ENCODE measurements at places on chromosomes 12 and 14.

DNA sequence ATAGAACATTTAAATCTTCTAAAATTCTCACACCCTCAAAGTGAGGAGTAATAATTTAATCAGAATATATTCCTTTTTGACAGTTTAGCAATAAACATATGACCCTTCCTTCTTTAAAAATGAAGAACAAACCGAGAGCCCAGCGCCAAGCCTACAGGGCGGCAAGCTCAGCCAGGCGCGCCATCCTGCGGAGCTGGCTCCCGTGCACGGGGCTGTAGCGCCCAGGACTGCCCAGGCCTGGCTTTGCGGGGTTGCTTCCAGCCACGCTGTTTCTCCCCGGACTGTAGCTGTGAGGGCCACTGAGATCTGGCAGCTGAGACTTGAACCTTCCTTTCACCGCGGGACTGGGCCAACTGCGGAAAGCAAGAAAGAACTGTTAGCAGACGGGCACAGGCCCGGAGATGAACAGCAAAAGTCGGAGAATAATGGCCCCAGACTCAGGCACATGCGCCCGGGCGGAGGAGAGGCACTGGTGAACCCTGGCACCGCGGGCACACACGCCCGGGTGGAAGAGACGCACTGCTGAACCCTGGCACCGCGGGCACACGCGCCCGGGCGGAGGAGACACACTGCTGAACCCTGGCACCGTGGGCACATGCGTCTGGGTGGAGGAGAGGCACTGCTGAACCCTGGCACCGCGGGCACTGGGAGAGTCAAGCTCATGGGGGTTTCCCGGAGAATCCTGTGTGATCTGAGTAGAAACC, 16.6 kb downstream of the PGAM5 start:
- ATAC-seq, result no peak

- ATAC-seq, result no peak
Measured at GRCh38 chr12:52521175-52521567, 977 bp upstream of the KRT5 start.

DNA sequence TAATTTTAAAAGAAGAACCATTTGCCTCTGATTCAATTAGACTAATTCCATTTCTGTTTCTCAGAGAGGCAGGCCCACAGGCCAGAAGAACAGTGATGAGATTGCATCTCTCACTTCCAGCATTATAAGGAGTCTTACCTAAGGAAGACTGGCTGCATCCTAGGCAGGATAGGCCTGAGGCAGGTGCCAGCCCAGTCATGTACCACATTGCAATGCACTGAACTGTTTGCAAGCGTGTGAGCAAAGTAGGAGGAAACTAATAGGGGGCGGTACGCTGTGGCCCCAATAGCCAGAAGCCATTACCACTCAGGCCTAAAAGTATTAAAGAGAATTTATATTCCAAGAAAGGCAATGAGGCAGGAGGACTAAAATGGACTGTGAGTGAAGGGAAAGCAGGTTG, 12.1 kb upstream of the CNIH1 start:
- no peak for ATAC-seq

- ATAC-seq, result no peak
Measured at GRCh38 chr14:36619853-36620252, 37.4 kb upstream of the NKX2-8 start.

DNA sequence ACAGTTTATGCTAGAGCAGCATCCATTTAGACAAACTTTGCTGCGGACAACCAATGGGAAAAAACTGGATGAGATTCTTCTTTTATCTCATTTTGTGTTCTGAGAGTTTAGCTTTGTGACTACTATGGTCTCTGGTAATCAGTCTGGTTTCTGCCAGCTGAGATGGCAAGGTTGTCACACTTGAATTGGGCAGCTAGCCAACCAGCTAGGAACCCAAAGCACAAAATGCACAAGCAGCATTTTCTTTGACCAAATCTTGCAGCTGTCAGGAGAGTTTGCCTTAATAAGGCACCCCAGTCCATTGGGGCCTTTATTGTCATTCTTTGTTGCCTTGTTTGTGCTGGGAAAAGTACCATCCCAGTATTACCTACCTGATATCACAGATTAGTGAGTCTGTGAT, 34.0 kb upstream of the ETV6 start:
- no peak for ATAC-seq

- ATAC-seq, result no peak
Measured at GRCh38 chr14:79363291-79363690, 848.0 kb downstream of the DIO2 start.

GRCh38 chr12:85835426-85836196, 598 bp downstream of the RASSF9 start:
- ATAC-seq, result no peak

DNA sequence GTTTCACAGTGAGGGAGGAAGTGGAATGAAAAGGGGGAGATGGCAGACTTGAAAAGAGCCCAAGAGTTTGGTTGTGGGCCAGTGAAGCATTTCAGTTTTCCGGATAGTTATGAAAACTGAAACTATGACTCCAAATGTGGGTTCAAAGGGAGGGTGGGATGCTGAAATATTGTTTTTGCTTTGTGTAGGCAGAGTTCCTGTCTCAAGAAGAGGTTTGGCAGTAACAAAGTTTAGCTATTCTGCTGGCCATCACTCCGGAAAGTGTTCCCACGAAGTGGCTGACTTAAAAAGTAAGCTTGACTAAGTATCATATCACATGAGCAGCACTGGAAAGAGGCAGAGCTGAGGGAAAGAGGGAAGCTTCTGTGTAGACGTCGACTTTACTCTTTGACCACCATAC, 85.2 kb downstream of the CAND1 start:
- ATAC-seq, result peak; percentile 78

GRCh38 chr14:75399843-75400775, 27.7 kb upstream of the JDP2 start:
- peak; percentile 26 for ATAC-seq

- no peak for ATAC-seq
Measured at GRCh38 chr12:6165395-6165794, 34.8 kb upstream of the CD9 start.

DNA sequence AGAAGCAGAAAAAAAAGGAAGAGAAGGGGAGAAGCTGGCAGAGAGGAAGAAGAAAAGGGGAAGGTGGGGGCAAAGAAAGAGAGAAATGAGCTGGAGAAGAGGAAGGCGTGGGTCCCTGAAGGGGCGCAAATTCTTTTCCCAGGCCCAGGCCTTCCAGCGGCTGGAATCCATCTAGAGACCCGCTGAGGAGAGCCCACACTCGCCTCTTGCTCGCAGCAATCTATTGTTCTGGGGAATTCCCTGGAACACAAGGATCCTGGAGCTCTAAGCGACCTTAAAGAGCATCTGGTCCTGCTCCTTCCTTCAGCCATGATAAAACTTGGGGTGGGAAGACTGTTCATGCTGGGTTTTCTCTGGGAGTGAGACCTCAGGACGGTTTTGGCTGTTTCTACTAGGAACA, 41.2 kb upstream of the FKBP4 start:
- ATAC-seq, result no peak

DNA sequence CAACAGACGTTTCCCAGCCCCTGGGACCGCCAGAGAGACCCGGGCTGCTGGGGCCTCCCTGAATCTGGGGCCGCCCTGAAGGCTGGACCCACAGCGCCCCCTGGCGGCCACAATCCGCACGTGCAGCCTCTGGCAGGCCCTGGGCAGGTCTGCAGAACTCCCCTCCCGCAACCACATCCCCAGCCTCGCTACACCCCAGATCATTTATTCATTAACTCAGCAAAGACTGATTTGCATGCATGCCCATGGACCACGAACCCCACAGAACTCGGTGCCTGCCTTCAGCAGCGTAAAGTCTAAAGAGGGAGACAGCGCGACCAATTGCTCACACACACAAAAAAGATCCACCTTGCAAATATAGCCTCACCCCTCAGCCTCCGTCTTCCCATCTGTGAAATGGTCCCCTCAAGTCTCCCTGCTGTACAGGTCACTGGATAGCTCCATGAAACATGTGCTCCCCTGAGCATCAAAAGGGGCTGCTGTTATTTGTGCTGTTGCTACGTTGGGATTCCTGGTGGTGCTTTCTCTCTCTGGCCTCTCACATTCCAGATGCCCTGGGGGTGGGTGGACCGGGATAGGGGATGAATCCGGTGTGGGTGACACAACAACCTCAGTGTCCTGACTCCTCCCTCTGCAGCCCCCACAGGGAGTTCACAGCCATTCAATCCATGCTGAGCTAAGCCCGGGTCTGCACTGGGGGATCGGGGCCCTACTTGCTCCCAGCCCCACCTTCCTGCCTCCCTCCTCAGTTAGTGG, 96.4 kb downstream of the SCARB1 start:
- peak; percentile 69 for ATAC-seq

DNA sequence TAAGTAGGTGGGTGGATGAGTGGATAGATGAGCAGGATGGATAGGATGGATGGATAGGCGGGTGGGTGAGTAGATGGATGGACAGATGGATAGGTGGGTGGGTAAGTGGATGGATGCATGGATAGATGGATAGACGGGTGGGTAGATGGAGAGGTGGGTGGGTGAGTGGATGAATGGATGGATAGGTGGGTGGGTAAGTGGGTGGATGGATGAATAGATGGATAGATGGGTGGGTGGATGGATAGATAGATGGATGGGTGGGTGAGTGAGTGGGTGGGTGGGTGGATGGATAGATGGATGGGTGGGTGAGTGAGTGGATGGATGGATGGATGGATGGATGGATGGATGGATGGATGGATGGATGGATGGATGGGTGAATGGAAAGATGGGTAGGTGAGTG, 221.7 kb upstream of the NOS1 start:
- no peak for ATAC-seq

GRCh38 chr12:65685514-65685913, 138.8 kb upstream of the HMGA2 start:
- no peak for ATAC-seq

DNA sequence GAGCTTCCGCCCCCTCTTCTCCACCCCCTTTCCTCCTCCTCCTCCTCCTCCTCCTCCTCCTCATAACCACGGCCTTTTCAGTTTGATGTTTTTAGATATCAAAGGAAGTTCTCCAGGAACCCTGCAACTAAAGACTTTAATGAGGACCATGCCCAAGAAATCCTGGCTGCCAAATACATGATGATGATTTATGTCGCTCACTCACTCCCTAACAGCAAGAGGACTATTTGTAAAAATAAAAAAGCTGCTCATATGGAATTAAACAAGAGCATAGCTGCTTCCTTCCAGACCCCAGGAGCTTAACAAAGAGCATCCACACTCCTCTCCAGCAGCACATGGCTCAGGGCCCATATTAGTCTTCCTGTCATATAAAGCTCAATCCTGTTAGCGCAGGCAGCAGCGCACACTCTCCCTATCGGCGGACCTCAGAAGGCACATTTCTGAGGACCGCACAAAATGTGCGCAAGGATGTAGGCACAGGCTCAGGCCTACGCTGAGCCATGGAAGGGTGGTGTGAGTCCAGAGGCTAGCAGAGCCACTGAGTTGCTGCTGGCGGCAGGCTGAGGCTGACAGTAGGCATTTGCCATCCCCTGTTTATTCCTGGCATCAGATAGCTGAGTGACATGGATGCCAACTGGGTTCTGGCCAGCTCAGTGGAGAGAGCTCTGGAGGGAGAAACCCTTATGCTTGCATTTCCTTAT, 232.8 kb downstream of the MSRB3 start:
- ATAC-seq, result no peak

DNA sequence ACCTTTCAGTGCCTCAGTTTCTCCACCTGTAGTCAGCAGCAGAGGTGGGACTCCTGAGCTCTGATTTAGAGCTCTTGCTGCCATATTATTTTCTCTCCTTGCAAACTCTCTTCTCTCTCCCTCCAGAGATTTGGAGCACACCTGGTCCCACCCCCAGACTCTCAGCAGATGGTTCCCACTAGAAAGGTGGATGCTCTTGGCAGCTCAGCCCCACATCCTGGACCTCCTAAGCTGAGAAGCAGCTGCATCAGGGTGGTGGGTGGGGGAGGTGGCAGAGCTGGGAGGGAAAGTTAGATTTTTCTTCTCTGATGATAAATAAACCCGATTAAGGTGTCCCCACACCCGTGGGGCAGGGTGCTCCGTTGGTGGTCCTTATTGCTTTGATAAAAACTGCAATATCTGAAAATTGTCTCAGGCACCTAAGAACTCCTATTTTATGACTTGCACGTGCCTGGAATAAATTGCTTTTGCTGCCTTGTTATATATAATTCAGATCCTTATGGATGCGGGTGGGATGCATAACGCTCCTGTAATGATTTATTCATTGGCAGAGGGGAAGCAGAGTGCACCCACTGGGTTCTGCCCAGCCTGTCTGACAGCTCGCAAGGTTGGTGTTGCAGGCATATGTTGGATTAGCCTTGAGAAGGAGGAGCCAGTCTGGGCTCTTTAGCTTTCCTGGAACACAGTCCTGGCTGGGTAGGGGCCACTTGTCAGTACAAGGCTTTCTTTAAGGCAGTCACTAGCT, 214.2 kb downstream of the SUDS3 start:
- no peak for ATAC-seq

GRCh38 chr14:102502571-102502970, 7.0 kb downstream of the ANKRD9 start:
- no peak for ATAC-seq

DNA sequence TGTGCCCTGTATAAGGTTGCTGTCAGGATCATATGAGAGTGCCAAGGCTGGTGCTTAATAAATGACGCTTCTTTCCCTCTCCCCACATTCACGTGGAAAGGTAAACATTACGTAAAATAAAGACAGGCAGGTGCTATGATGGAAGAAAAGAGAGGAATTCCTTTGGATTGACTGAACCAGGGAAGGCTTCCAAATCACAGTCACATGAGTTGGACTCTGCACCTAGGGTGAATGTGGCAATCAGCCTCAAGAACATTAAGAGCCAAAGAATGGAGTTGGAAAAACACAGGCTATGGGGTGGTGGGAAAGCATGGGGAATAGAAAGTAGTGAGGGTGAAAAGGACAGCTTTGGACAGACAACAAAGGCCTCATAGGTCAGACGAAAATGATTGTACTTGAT, 473.1 kb downstream of the VRK1 start:
- ATAC-seq, result no peak

DNA sequence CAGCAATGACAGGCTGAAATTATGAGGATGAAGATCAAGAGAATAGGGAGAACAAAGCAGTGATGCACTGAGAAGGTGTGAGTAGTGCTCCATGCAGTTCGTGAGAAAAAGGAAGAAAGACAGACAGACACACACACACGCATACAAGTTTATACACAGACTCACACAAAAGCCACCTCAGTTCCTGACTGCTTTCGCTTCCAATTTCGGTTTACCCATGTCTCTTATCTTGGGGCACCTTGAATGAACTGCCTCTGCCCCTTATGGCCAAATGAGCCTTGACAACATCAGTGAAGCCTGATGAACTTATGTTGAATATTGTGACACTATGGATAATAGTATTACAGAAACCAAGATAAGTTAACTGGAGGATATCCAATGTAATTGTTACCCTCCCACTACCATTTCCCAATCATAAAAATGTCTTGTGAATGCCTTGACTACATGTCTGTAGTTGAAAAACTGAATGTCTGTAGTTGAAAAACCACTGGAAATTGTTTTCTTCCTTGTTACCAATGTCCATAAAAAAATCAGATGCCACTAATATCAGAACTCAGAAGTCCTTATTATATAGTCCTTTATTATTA, 380.4 kb upstream of the DDHD1 start:
- no peak for ATAC-seq
